ENCODE measurements at places on chromosomes 2 and 18. TPM values are rescaled to one million over a fixed set of nuclear protein-coding genes. Genes with fewer than 3 reads are reported as not detected.

DNA sequence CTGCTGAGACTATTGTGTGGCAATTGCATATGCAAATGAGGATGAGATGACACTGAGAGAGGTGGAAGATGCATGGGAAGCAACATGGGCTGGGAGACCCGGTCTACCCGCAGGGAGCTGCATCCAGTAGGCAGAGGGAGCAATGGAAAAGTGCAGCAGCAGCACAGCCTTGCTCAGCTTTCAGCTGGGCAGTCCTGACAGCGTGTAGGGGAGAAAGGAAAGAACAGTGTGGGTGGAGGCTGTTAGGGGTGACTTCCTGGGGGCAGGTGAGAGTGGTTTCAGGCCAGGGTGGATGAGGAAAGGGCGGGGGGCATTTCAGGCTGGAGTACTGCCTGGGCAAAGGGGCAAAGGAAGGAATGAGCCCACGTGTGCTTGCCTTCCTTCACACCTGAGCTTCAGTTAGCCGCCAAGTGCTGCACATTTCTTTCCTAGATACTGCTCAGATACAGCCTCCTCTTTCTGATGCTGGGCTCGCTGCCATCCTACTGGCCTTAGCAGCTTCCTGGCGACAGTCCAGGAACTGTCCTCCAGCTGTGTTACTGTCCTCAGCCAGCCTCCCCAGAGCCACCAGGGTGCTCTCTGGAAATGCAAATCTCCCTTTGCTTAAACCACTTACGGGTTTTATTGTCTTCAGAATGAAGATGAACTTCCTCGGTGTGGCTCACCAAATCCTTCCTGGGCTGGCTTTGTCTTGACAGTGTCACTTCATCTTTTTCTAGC, 276.3 kb downstream of the TSN start:
- DNase-seq = no peak

DNA sequence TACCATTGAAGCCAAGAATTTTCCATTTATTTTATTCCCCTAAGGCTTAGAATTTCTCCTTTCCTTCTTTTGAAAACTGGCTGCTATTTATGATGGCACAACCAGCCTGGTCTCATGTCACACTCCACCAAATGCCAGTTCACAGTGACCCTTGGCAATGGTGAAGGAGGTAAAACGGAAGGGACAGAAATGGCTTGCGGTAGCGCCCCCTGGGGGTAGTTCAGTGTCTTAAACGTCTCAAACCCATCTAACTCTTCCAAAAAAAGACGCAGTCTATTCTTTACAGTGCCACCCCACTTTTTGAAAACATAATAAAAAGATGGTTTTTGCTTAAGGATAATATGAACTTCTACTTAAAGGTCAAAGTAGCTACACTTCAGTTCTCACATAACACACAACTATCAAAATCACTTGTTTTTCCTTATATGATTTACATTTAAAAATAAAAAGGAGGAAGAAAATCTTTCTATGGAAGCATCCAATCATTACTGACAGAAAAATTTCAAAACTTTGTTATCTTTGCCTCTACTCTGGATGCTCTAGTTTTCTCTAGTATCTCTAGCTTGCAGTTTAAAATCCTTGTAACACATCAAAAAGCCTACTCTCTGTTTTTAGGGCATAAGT, 28.0 kb downstream of the PNO1 start:
- DNase-seq = peak; percentile 57

- DNase-seq = no peak
Observed at GRCh38 chr2:109185821-109186570, 57.0 kb downstream of the SH3RF3 start.

- peak; percentile 82 for DNase-seq
Observed at GRCh38 chr2:240250985-240251847, 110.8 kb upstream of the OTOS start.

GRCh38 chr2:78330193-78330592, 695.3 kb upstream of the REG3G start:
- no peak for DNase-seq

DNA sequence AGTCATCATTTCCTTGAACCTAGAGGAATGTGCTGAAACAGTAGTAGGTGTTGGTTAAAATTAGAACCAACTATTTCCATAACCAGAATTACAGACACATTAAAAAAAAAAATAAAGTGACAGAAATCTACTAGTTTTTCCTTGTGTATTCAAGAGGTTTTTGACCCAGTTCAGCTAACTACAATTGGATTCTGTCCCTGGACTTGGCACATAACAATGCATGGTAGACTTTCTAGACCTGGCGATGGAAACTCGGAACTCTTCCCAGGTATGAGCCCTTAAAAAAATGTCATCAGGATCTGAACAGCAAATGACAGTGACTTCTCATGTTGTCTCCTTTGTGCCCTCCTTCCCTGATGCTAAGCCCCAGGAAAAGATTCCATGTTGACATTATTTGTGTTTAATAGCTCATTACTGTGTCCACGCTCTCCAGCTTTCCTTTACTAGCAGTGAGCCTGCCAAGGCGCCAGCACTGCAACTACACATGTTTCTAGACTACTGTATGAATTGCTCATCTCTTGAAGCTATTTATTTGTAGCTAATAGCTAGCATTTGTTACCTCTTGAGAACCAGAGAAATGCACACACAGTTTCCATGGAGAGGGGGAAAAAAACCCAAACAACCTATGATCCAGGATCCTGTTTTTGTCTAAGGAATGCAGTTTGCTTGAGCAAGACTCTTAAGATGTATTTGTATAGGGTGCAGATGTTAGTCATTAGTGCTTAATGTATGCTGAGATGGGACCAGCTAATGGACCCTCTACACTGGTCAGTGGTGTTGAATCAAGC, 148.5 kb downstream of the FMNL2 start:
- DNase-seq = no peak

DNA sequence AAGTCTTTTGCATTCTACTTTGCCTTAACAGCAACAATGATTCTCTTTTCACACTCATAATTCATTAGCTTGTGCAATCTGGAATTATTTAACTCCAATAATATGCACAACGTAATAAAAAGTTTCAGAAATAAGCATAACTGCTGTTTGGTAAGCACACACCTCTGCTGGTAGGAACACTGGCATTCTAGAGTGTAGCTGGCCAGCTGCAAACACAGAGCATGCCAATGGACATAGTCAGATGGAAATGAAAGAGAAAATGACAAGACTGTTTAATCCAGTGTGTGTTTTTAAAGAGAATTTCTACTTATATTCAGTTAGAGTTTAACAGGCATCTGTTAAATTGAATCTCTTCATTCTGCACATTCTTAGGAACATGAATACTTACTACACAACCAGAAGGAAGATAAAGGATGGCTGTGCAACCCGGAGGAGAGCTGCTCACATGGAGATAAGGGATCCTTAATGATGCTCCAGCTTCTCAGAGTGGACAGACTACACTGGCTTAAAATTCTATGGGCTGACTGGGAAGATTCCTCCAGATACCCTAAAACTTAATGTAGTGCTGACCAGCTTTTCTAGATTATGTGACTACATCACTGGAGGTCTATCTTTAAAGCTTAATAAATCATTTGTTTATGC, 94.6 kb upstream of the CHAC2 start:
- DNase-seq = no peak

DNA sequence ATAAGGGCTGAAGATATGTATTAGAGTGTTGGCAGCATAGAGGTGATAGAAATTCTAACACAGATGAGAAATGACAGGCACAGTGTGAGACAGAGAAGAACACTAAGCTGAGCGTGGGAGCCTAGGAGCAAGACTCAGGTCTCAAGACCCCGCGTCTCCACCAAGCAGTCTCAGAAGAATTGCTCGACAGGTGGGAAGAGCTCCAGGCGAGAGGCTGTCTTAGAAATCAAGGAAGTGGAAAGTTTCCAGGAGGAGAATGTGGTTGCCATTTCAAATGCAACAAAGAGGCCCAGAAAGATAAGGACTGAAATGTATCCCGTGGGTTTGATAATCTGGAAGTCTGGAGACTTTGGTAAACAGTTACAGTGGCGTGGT, 31.5 kb upstream of the CAB39 start:
- no peak for DNase-seq

GRCh38 chr2:16890081-16890480, 224.4 kb upstream of the CYRIA start:
- DNase-seq = no peak

DNA sequence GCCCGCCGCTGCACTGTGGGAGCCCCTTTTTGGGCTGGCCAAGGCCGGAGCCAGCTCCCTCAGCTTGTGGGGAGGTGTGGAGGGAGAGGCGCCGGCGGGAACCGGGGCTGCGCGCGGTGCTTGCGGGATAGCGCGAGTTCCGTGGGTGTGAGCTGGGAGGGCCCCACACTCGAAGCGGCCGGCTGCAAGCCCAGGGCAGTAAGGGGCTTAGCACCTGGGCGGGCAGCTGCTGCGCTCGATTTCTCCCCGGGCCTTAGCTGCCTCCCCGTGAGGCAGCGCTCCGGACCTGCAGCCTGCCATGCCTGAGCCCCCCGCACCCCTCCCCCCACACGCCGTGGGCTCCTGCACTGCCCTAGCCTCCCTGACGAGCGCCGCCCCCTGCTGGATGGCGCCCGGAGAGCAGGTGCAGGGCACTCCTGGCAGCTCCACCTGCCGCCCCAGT, 124.4 kb downstream of the CCDC178 start:
- DNase-seq = no peak

GRCh38 chr2:238114331-238114841, 14.2 kb downstream of the ESPNL start:
- DNase-seq = no peak

DNA sequence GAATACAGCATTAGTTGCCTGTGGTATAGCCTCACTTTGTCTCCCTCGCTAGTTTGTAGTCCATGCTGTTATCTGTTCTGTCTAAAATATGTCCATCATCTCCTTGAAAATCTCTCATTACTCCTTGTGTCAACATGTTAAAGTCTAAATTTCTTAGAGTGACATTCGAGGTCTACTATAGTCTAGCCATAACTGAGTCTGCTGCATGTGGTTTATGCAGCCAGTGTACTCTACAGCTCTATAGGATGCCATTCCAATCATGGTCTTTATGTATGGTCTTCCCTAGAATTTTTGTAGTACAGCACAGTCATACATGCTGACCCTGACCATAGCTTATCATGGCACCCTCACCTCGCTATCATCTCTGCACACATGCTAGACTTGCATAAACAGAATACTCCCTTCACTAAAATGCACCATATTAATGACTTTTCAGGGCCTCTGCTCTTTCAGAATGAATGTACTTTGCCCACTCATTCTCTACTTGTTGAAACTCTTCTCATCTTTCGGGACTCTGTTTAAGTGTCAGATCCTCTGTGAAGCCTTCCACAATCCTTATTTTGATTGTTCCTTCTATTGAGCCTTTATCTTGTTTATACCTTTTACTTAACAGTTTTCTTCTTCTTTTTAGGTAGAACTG, 12.8 kb downstream of the TANK start:
- no peak for DNase-seq

The CHST10 gene
- total RNA-seq = 13.4 TPM

The BMP10 gene
- not detected for total RNA-seq

All from PC-3 (cell line).